ENCODE measurements at places on chromosomes 16 and 17.

DNA sequence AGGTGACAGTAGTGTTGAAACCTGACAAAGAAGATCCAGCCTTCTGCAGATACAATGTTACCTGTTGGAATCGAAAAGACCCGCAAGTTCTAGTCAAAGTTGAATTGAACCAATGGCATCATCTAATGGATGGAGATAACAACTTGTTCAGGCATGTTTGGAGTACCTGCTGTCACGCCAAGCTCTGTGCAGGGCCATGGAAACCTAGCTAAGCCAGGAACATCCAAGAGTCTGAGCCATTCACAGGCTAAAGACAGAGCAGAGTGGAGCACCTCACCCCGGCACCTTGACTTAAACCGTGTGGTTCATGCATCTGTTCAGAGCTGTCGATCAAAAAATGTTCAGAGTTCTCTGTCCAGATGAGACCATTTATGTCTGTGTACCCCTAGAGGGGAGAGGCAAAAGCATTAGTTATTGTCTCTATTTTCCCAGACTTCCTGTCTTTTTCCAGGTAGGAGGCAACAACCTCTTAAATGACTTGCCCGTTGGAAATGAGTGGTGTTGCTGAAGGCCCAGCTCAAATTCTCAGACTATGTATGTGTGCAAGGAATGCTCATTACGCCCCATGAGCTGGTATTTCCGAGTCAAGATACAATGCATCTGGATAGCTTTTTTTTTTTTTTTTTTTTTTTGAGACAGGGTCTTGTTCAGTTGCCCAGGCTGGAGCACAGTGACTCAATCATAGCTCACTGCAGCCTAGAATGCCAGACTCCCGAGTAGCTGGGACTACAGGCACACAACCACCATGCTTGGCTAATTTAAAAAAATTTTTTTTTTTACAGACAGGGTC is 44.9 kb upstream of the XYLT1 start:
- no peak for DNase-seq

DNA sequence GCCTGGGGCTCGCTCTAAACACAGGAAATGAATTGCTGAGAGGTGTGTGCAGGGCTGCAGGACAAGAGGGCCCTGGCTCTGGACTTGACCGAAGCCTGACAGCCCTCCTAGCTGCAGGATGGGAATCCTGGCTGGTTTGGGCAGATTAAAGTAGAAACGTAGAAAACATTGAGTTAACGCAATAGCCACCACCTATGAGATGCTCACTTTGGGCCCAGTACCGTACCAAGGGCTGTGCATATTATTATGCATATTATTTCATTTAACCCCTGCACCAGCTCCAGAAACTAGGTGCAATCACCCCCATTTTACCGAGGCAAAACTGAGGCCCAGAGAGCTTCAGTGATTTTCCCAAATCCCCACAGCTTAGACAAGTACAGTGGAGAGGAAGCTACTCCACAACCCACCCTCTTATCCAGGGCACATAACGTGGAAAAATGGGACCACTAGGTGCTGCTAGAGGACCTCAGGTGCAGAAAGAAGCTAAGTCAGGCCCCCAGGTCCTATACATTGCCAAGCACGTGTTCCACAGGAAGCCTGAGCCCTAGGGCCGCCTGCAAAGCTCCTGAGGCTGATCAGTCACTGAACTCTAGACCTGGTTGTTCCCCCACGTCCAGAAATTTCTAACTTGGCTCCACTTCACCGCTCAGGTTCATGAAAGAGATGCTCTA is 79.2 kb downstream of the MYH11 start:
- no peak for DNase-seq

GRCh38 chr17:74227271-74228080 is 14.1 kb downstream of the TTYH2 start:
- no peak for DNase-seq

DNA sequence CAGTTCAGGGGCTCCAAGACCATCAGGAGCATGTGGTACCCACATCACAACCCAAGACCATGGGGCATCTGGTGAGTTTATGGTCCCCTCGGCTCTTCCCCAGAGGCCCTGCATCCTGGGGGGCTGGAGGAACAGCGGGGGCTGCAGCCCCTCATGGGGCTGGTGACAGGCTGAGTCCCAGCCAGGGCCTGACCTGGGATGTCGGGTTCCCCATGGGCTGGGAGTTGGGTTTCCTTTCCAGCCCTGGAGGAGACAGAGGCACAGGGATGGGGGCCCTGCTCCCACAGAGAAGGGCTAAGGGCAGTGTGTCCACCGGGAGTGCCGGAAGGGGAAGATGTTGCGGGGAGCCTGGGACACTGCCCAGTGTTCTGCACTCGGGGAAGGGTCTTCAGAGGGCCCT is 82.4 kb downstream of the GOSR1 start:
- DNase-seq = no peak

DNA sequence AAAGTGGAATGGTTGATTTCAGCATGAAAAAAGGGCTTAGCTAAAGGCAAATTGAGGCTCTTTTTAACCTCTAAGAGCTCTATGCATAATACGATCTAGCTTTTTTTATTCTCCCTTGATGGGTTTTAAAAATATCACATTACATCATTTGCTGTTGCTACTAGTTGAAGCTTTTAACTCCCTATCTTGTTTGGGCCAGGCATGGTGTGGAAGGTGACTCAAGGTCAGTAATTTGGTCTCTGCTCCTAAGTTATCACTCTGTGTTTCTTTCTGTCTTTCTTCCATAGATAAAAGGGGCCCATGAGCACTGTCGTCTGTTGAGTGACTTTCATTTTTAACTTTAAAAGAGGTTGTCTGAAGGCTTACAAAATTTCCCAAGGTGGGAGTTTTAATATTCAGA is 58.1 kb upstream of the GOT2 start:
- DNase-seq = no peak

DNA sequence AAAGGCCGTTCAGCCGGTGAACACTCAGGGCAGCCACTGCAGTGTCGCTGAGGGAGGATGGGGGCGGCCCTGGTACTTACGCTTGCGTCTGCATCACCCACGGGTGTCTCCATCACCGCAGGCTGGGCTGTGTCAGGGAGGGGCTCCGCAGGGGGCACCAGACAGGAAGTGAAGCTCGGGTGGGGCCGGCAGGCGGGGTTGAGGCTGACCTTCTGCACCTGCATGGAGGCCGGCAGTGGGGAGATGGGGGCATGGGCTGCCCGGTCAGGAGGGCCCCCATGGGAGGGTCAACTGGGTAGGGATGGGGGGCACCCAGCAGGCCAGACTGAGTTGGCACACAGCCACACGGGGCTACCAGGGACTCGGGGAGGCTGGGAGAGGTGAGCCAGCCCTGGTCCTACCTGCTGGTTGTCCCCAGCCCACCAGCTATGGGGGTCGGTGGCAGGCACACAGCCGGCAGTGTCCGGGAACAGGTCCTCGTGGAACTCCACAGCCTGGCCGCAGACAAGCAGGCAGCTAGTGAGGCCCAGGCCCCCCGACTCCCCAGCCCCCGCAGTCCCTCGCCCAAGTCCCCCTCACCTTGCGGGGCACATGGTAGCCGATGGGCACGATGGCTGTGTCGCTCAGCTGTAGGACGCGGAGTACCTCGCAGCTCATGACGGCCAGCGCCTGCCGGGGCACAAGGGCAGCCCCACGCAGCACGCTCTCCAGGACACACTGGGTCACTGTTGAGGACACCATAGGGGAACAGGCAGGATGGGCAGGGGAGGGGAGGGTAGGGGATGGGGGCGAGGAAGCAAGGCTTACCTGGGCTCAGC is 7.2 kb upstream of the VASN start:
- no peak for DNase-seq

GRCh38 chr17:73791631-73792030 is 147.4 kb upstream of the SDK2 start:
- no peak for DNase-seq

- DNase-seq = no peak
Measured at GRCh38 chr16:72875291-72876031, 172.5 kb downstream of the ZFHX3 start.

DNA sequence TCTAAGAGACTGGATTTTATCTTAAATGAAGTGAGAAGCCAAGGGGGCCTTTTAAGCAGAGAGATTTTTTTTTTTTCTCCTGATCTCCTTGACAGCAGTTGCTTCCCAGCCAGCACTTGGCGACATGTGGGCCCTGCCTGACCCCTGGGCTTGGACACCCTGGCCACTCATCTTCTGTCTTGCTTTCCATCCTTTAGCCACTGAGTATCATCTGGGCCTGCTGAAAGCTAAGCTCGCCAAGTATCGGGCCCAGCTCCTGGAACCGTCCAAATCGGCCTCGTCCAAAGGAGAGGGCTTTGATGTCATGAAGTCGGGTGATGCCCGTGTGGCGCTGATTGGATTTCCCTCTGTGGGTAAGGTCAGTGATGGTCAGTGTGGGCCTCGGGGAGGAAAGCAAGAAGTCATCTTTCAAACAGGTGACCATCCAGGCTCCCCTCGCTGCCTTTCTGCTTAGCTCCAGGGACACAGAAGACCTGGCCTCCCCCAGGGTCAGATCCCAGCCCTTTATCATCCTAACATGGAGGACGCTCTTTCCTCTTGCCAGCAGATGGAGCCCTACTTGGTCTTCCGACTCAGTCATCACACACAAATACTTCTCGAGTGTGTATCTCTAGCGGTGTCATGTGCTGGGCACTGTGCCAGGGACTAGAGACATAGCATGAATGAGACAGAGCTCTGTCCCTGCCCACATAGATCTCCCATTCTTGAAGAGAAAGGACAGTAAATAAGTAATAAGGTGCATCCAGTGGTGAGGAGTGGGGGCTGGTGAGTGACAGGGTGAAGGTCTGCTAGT is 6.1 kb downstream of the DRG2 start:
- DNase-seq = no peak

DNA sequence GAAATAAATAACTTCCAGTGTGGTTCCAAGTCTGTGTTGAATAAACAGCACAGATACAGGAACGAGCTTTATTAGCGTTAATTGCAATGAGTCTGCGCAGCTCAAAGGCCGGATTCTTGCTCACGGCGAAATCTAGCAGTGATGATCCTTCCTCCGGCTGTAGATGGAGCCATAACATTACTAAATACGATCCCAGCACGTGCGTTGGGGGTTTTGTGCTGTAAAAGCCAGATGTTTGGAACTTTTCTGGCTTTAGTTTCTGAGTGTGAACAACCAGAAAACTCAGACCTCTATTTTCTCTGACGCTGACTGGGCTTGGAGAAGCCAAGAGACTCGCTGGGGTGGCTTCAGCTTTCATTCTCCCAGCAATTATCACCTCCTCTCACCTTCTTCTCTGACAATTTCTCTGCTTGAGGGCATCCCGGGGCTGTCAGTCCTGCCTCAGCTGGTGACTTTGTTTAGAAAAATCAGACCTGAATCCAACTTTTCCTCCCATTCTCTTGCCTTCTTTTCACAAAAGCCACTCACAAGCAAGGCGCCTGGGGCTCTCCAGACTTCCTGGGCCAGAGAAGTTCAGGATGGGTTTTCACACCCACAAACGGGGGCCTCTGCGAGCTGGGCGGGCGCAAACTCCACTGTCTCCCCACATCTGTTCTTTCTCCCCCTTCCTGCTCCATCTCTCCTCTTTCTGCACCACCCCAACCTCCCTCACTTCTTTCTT is 47.1 kb upstream of the AKTIP start:
- peak; percentile 4 for DNase-seq

- DNase-seq = no peak
Measured at GRCh38 chr16:19776565-19776964, 58.5 kb downstream of the IQCK start.

DNA sequence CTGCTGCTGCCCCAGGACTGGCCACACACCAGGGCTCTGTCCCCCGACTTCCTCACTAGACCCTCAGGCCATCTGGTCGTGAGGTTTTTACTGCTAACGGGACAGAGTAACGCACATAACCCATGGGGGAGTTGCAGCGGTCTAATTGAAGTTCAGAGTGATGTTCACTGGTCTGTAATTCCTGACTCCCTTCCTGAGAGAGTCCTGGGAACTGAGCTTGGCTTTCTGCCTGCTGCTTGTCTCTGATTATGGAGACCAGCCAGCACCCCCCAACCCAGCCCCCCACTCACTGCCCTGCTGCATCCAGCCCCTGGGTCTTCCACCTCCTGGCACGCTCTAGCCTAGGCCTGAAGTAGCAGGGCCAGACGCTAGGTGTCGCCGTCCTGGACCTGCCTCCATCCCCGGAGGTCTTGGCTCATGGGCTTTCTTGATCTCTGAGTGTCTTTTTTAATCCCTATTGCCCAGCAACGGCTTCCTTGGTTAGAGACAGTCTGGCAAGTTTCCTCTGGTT is 192.9 kb downstream of the CCDC182 start:
- DNase-seq = no peak

- DNase-seq = peak; percentile 28
Measured at GRCh38 chr17:2239882-2240430, 63.6 kb downstream of the SMG6 start.

DNA sequence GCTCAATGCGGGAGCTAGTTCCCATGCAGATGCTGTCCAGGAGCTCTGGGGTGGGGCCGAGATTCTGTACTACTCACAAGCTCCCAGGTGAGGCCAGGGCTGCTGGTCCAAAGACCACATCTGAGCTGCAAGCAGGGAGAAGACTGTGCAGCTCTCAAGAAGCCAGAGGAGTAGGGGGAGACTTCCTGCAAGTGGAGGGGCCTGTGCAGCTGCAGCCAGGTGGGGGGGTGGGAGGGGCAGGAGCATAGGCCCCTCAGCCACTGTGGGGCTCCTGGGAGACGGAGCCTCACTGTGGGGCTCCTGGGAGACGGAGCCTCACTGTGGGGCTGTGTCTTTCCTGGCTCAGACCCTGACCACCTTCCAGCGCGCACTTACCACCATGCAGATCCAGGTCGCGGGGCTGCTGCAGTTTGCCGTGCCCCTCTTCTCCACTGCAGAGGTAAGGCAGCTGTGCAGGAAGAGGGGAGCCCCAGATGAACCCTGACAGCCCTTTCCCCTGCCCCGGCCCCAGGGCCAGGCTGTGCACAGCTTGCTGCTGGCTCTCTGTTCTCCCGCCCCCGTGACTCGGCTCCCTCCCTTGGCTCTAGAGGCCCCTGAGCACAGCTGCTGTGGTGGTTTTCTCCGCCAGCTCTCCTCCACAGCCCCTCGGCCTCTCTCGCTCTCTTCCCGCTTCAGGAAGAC is 24.3 kb upstream of the DNAI2 start:
- DNase-seq = no peak

- DNase-seq = no peak
Measured at GRCh38 chr16:10558305-10558704, 22.1 kb downstream of the EMP2 start.

- DNase-seq = no peak
Measured at GRCh38 chr16:12499032-12499745, 304.5 kb downstream of the CPPED1 start.

- no peak for DNase-seq
Measured at GRCh38 chr17:48313096-48313755, 116.8 kb downstream of the SKAP1 start.

- DNase-seq = no peak
Measured at GRCh38 chr16:53886482-53887378, 182.8 kb downstream of the FTO start.

- DNase-seq = no peak
Measured at GRCh38 chr17:3512505-3513171, 36.8 kb downstream of the ASPA start.

GRCh38 chr16:4345836-4346781 is 5.0 kb downstream of the PAM16 start:
- DNase-seq = no peak

- no peak for DNase-seq
Measured at GRCh38 chr16:24908716-24909115, 63.0 kb downstream of the SLC5A11 start.

GRCh38 chr17:60390186-60390585 is 1.7 kb downstream of the USP32 start:
- DNase-seq = no peak

- DNase-seq = peak; percentile 38
Measured at GRCh38 chr17:4710693-4711634, 532 bp downstream of the ARRB2 start.

Data from activated T-helper 1 cell treated with Interleukin-2 at 50 U/mL for 16 hours (primary cell).